ENCODE measurements at places on chromosomes 3 and 15. TPM values are rescaled to one million over a fixed set of nuclear protein-coding genes. Genes with fewer than 3 reads are reported as not detected.

DNA sequence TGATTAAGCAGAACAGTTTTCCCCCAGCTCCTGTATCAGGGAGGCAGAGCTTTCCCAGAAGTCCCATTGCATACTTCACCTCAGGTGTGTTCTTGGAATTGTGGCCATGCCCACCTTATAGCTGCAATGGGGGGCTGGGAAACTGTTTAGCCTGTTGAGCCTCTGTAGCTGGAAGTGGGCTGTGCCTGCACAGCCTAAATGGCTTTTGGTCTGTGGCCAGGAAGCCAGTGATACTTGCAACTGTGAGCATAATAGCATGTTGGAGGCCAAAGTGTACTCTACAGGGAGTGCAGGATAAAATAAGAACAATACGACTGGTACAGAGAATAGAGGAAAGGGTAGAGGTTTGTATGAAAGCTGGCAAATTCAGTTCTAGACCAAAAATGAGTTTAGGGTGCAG, 248.5 kb downstream of the PTPRG start:
- no peaks in the 10 kb centered on the region for H3K27me3 ChIP-seq
- DNase-seq = peak; percentile 37
- no peaks in the 10 kb centered on the region for H3K36me3 ChIP-seq
- no peak overlapping the region for H3K4me3 ChIP-seq
- H3K4me1 ChIP-seq = peaks cover 6% of the 10 kb centered on the region
- H3K27ac ChIP-seq = no peak overlapping the region

DNA sequence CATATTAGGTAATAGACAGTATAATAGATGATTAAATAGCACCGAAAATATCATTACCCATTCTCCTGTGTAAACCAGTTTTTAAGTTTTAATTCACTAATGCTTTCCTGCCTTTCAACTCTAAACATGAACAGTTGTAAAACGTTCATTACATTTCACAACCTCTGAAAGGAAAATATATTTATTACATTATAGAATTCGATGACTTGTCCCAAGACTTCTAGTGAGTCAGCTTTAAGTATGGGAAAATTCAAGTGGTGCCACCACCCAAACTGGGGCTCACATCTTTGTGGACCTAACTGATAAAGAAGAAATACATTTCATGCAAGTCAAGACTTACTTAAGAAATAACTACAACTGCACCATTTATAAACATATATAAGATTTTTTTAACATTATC, 2.0 kb downstream of the TRIM59 start:
- H3K4me3 ChIP-seq = peak overlapping the region; percentile 75
- peaks cover 4% of the 10 kb centered on the region for H3K4me1 ChIP-seq
- DNase-seq = peak; percentile 67
- H3K27ac ChIP-seq = no peak overlapping the region
- H3K36me3 ChIP-seq = peaks cover 2% of the 10 kb centered on the region

DNA sequence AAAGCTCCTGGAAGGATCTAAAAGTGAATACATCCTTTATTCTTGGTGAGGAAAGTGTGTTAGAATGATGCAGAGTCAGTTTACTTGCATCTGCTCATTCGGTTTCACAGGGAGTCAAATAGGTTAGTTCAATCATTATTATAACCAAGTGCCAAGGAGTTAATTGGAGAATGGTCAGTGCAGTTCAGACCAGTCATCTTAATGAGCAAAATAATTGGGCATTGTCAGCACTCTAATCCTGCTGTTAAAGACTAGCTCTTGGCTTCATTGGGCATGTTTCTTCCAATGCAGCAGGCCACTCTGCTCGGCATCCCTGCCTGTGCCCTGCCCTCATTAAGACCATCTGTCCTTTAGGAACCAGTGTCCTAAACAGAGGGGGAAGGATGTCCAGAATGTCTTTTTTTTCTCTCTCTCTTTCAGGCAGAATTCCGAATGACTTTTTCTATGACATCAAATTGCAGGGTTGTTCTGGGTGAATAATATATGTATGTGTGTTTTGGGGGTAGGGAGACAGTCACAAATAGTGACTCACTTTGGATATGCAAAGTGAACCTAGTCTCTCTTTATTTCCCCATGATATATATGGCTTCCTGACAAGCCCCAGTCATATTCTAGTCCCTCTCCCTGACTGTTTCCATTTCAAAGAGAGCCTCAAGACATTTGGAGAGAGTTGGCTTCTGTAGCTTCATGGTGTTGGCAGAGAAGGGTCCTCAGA, 205.4 kb upstream of the TRIM42 start:
- H3K4me1 ChIP-seq = no peaks in the 10 kb centered on the region
- DNase-seq = peak; percentile 17
- H3K4me3 ChIP-seq = no peak overlapping the region
- H3K27ac ChIP-seq = no peak overlapping the region

- H3K27me3 ChIP-seq = no peaks in the 10 kb centered on the region
- no peak overlapping the region for H3K4me3 ChIP-seq
- H3K36me3 ChIP-seq = no peaks in the 10 kb centered on the region
- H3K4me1 ChIP-seq = peaks cover 3% of the 10 kb centered on the region
- DNase-seq = no peak
Measured at GRCh38 chr15:77119446-77119845, 48.5 kb upstream of the TSPAN3 start.

- H3K36me3 ChIP-seq = no peaks in the 10 kb centered on the region
- no peak overlapping the region for H3K27ac ChIP-seq
- no peak overlapping the region for H3K4me3 ChIP-seq
- no peaks in the 10 kb centered on the region for H3K4me1 ChIP-seq
Measured at GRCh38 chr3:153980252-153980590, 141.0 kb upstream of the ARHGEF26 start.

GRCh38 chr3:133412183-133413132, 12.6 kb downstream of the BFSP2 start:
- H3K27me3 ChIP-seq = no peaks in the 10 kb centered on the region
- no peaks in the 10 kb centered on the region for H3K36me3 ChIP-seq
- DNase-seq = no peak
- H3K4me3 ChIP-seq = peak overlapping the region; percentile 12
- H3K4me1 ChIP-seq = peaks cover 6% of the 10 kb centered on the region

DNA sequence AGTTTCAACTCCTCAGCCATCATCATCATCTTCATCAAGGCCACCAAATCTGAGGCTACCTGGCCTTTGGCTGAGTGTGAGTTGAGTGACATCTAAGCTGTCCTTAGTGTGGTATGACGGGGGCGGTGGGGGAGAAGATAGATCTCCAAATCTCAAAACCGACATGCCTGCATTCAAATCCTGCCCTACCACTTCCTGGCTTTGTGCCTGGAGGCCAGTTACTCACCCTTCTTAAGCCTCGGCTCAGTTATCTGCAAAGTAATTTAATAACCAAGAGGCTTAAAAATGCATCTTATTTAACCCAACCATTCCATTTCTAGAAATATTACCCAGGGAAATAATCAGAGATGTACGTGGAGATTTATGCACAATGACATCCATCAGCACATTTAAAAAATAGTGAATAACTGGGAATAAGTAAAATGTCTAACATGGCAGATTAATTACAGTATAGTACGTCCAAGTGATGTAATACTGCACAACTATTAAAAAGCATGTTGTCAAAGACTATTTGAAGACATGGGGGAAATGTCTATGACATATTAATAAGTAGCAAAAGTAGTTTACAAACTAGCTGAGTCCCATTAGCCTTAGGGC, 167.4 kb downstream of the NTRK3 start:
- H3K36me3 ChIP-seq = no peaks in the 10 kb centered on the region
- H3K27ac ChIP-seq = no peak overlapping the region
- no peaks in the 10 kb centered on the region for H3K27me3 ChIP-seq
- no peaks in the 10 kb centered on the region for H3K4me1 ChIP-seq

DNA sequence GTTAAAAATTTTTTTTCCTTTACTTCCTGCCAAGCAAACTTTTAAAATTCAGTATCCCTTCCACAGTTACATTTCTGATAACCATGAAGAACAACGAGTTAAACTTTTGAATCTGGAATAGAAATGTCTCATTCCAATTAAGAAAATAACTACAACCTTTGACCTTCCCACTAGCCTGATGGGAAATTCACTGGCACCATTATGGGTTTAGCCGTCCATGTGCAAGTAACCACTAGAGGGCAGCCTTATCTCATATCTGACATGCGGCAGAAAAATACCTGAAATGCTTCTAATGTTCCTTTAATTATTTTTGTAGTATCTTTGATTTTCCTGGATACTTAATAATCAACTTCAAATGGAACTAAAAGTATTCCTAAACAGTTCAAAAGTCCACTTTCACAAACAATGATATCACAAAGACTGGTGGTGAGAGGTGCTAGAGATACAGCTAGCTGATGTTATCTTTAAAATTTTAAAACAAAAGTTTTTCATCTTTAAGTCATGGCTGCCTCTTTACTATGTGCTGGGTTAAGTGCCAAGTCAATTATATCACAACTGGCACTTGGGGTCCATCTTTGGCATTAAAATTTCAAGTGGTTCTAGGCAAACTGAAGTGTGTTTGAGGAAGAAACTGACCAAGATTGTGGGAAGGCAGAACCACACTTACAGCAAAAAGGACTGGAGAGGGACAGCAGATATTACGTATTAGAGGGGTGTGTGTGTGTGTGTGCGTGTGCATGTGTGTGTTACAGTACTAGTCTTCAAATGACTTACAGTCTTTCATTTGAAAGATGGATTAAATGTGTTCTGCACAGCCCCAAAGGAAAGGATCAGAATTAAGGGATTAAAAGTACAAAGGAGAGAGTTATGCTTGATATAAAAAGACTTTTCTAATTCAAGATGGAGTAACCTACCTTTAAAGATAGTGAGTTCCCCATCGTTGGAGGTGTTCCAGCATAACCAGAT, 107.1 kb upstream of the ICE2 start:
- H3K27me3 ChIP-seq = no peaks in the 10 kb centered on the region
- H3K4me3 ChIP-seq = no peak overlapping the region
- DNase-seq = peak; percentile 82

DNA sequence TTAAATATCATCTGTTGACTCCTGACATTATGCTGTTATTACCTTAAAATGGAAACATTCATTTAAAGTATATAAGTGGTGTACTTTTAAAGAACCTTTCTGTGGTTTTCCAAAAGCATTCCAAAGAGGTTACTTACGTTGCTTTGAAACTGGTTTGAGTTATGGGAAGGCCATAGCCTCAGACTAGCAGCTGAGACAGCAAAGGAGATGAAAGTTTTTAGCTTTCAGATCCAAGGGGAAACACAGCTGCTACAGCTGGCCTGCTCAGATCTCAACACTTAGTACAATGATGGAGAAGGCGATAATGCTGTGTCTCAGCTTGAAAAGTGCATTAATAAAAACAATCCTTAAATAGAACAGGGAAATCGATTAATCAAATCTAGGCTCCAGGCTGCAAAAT, 921.1 kb downstream of the ROBO1 start:
- DNase-seq = peak; percentile 75
- H3K4me1 ChIP-seq = peaks cover 2% of the 10 kb centered on the region
- no peaks in the 10 kb centered on the region for H3K27me3 ChIP-seq
- H3K4me3 ChIP-seq = no peak overlapping the region
- H3K36me3 ChIP-seq = no peaks in the 10 kb centered on the region
- H3K27ac ChIP-seq = no peak overlapping the region

DNA sequence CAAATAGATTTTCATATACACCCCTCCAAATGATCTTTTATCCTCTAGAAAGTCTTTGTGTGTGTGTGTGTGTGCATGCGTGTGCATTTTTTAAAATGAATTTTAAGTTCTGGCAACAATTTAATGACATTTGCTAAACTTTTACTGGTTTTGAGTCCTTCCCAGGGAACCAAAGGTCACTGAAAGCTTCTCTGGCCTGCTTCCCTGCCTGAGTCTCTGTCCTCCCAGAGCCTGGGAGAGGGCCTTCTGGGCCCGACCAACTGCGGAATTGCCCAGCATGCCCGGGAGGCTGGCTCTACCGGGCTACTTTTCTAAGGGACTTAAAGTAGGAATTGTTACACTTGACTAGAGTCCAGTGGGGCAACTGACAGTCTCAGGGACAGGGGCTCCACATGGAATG, 7.4 kb upstream of the RBPMS2 start:
- H3K36me3 ChIP-seq = no peaks in the 10 kb centered on the region
- no peak overlapping the region for H3K4me3 ChIP-seq
- no peak for DNase-seq
- H3K27ac ChIP-seq = no peak overlapping the region
- H3K27me3 ChIP-seq = no peaks in the 10 kb centered on the region

The CIDEC gene
- not detected for total RNA-seq

The CCR3 gene
- 0.26 TPM for total RNA-seq

The SNX4 gene
- 28.8 TPM for total RNA-seq
